ENCODE measurements at places on chromosomes 3 and 15.

DNA sequence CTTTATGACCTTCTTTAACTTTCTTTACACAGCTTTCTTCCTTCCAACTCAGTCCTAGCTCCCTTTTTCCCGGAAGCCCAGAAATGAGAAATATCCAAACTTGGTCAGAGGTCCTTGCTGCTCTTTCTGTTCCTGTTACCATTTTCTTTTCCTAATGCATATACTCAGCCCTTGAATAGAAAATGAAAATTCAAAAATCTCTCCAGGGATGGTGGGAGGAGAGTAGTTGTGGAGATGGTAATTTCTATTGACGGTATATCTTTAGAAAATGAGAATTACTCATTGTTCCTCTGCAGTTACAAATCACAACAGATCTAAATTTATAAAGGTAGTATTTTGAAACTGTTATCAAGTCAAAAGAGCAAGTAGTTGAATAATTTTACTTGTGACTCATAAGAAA lies 255.1 kb downstream of the NEK10 start:
- no peak for DNase-seq

GRCh38 chr3:43695863-43696262 lies 5.1 kb downstream of the ABHD5 start:
- no peak for DNase-seq

DNA sequence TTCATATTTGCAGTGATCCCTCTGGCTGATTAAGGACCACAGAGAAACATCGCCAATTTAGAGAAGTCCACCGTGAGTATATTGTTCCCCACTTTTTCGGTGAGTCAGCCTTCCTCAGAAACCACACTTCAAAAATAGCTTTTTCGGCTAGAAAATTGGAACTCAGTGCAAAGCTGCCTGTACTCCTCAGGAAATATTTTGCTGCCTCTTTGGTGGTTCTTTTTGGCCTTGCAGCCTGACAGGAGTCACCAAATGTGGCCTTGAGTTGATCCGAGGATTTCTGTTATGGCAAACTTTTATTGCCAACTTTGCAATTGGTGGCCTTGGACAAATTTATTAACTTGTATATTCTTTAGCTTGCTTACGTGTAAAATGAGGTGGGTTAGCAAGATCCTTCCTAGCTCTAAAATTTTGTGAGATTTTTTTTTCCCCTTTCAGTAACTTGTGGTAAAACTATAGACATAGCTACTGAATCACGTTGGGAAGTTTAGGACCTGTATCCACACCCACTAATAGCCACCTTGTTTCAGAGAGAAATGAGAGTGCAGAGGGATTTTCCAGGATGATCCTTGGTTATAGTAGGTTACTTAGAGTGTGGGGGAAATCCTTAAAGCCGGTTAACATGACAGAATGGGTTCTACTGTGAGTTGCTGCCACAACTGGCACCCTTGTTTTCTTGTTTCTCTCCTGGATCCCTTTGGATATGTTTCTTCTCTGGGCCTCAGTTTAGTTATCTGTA lies 9.9 kb downstream of the ARL6IP5 start:
- DNase-seq = peak; percentile 46

- peak; percentile 39 for DNase-seq
Measured at GRCh38 chr15:52262364-52262763, 33.2 kb downstream of the MYO5C start.

Data from fibroblast of skin of back (primary cell).